ENCODE measurements at places on chromosomes 1 and 21.

DNA sequence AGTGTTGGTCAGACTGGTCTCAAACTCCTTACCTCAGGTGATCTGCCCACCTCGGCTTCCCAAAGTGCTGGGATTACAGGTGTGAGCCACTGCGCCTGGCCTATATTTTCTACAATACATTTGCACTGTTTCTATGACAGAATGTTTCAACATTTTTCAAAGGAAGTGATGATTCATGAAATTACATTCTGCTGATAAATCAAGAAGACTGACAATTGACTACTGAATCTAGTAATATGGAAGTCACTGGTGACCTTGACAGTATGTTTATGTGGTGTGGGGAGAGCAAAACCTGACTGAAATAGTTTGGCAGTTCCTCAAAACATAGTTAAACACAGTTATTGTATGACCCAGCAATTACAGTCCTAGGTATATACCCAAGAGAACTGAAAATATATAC lies 18.1 kb downstream of the LRIF1 start:
- no peak for DNase-seq

DNA sequence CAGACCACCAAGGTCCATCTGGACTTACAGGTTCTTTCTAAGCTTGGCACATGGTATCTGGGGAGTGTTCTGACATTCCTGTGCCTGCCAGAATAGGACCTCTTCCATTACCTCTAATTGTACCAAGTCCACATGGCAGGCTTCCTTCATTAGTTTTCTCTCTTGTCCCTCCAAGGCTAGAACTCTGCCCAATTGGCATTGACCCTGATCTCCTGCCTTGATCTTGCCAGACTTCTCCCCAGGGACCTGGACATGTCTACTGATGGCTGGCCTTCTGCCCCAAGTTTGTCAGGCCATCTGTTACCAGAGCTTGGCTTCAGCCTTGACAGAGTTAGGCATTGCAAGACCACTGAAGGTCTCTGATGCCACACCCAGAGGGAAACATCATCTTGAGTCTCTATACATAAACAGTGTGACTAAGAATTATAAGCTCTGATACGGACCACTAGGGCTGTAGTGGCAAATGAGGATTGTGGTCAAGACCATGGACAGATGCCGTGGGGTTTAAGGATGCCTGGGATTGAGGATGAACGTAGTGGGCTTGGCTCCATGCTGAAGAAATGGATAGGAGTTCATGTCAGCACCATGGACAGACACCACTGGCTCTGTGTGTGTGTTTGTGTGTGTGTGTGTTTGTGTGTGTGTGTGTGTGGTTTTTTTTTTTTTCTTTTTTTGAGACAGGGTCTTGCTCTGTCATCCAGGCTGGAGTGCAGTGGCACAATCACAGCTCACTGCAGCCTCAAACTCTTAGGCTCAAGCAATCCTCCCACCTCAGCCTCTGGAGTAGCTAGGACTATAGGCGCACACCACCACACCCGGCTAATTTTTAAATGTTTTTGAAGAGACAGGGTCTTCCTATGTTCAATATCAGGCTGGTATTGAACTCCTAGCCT lies 19.5 kb upstream of the PSMB2 start:
- peak; percentile 42 for DNase-seq

DNA sequence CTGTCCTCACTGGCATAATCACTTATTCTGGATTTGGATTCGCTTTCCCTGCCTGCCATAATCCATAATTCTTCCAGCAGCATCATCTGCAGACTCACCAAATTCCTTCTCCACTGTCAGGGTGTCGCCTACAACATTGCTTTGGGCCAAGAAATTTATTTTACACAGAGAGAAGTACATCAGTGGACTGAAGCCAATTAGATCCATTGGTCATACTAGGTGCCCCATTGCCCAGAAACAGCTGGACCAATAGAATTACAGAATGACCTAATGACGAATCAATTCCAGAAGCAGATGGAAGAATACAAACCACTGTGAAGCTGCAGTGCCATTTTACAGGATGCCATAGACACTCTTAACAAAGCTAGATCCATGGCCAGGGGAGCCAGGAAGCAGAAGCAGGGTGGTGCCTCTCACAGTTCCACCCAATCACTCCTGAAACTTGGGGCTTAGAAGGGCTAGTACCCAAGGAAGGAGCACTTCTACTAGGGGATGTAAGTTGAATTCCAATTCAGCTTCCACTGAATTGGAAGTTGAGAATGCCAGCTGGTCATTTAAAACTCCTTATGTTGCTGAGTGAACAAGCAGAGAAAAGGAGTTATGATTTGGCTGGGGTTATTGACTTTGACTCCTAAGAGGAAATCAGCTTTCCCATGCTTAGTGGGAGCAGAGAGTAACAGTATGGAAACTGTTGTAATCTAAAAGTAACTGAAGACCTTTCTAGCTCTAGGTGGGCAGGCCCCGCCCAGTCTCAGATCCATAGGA lies 44.0 kb downstream of the EDN2 start:
- no peak for DNase-seq

DNA sequence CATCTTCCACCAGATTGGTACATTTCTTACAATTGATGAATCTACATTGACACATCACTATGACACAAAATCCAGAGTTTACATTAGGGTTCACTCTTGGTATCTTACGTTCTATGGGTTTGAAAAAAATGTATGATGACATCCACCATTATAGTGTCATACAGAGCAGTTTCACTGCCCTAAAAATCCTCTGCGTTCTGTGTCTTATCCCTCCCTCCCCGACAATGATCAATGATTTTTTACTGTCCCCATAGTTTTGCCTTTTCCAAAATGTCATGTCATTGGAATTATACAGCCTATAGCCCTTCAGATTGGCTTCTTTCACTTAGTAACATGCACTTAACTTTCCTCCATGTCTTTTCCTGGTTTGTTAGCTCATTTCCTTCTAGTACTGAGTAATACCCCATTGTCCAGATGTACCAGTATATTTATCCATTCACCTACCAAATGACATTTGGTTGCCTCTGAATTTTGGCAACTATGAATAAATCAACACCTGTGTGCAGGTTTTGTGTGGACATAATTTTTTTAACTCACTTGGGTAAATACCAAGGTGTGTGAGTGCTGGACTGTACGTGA lies 80.9 kb upstream of the CDC42BPA start:
- DNase-seq, result no peak

DNA sequence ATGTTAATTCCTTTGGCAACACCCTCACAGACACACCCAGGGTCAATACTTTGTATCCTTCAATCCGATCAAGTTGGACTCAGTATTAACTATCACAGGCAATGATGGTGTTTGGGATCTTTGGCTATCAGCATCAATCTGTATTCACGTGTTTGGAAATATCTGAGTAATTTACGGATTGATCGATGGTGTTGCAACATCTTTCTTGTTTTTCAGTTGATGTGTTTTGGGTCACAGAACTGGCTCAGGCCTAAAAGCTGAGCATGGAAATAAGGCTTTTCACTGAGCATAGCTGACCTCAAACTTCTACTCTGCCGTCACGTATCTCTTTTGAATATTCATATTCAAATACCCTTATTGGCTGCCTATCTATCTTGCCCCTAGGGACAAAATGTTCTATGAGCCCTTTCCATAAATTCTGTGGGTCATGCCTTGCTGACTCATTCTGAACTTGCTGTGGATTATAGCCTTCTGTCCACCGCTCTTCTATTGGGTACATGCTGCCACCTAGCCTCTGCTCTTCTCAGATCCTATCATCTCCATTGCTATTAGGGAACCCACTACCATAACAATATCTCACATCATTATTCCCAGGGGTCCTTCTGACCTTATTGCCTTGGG lies 156.0 kb downstream of the PDE4B start:
- DNase-seq, result peak; percentile 4

DNA sequence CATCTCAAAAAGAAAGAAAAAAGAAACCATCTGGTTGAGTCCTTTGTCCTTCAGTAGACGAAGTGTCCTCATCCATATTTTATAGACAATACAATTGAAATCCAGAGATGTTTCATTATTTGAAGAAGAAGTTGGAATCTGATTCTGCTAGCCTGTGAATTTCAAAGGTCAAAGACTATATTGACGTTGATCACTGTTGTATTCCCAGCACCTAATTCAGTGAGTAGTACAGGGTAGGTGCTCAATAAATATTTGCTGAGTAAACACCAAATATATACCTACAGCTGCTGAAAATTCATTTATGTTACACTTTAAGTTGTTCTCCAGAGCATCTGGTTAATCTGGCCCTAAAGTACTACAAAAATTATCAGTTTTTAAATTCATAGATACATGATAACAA lies 135.2 kb downstream of the CACNA1E start:
- no peak for DNase-seq

DNA sequence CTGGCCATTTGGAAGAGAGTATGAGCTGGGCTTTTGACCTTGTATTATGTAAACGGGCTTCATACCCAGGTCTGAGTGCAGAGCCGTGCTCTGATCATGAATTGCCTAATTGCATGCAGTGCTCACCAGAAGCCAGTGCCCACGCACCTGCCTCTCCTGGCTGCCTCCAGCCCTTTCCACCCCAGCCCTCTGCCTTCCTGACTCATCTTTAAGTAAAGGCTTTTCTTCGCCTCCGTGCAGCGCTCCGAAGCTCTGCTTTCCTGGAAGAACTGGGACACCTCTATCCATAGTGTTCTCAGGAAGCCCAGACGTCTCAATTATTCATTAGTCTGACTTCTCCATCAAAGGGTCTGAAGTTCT lies 413.7 kb downstream of the PTPRU start:
- DNase-seq, result no peak

DNA sequence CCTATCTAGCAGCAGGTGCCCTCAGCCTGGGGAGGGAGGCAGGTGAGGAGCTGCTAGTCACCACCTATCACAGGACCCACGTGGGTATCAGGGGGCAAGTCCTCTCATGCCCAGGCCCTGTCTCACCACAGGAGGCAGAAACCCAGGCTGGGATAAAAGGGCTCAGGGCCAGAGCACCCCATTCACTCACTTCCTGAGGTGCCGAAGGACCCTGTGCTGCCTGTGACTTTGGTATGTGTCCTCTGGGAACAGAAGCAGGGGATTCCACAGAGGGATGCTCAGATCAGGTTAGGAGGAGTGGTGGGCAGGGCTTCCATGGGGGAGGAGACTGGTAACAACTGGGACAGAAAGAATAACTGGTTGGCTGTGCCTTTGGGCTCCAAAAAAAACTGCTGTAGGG lies at the start of gene LCE1E:
Gene LCE1E, plus strand, starts transcription at position 181 of the 400 bp plus-strand sequence. CDS start 1,043 bp downstream, outside the sequence.
- DNase-seq, result no peak

DNA sequence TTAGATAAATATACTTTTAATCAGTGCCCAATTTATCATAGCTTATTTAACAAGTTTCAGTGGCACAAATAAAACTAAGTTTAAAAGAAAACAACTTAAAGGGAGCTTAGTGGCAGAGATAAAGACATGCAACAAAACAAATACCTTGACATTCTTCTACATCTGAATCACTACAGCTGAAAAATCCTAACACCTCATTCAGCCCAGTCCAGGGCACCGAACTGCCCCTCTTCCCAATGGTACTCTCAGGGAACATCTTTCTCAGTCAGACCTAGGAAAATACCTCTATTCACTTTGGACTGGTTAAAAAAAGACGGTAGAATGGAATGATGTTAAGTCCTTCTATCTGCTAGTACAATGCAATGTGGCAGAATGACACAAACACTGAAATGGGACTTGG lies 8.3 kb downstream of the OTUD7B start:
- no peak for DNase-seq

GRCh38 chr1:87928623-87929022 lies 599.9 kb downstream of the LMO4 start:
- no peak for DNase-seq

GRCh38 chr1:191696354-191696753 lies 461.9 kb upstream of the RGS18 start:
- DNase-seq, result no peak

GRCh38 chr1:169588785-169589485 lies 2.7 kb upstream of the F5 start:
- DNase-seq, result no peak

DNA sequence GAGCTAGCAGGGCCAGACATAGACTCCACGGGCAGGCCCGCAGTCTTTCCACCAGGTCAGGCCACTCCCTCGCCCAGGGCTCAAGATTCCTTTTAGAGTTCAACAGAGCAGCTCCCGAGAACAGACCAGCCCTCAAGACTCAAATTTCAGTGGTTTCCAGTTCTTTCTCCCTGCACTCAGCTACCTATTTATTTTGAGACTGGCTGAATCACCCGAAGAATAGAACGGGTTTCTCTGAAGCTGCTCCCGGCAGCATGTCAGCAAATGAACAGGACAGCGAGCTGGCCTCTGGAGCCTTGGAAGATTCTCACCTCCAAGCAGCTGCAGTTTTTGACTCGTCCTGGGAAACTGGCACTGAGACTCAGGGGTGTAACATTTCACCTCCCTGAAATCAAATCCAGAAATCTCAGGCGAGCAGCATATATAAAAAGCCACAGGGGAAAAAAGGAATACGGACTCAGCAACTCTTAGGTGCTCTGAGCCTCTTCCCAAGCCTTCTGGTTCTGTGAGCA lies 177.9 kb downstream of the CLIC6 start:
- no peak for DNase-seq

- no peak for DNase-seq
Observed at GRCh38 chr1:41777695-41778094, 141.0 kb downstream of the HIVEP3 start.

DNA sequence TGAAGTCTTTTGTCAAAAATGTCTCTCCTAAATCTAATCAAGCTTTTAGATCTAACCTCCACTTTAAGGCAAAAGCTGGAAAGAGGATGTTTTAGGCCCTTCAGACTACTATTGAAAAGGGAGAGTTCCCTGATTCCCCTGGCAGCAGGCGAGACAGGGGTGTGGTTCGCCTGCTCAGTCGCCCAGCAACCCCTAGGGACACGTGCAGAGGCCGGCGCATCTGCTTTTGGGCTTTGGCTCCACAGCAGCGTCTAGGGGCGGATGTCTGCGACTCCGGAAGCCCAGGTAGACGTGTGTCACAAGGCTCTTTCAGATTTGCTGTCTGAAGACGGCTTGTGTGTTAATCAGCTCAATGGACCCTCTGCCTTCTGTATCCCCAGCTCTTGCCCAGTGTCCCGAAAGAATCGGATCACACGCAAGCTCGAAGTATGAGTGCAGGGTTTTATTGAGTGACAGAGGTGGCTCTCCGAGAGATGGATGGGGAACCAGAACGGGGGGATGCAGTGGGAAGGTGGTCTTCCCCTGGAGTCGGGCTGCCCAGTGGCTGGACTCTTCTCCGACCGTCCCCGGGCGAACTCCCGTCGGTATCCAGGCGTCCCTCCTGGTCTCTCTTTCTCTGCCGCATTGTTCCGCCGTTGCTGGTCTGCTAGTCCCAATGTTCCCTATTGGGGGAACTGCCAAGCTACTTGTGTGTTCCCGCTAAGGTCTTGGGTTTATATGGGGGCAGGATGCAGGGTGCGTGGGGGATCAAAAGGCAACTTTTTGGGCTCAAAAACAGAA lies 45.5 kb downstream of the OLFML2B start:
- DNase-seq, result no peak

GRCh38 chr1:227388214-227389168 lies 70.2 kb upstream of the CDC42BPA start:
- no peak for DNase-seq

DNA sequence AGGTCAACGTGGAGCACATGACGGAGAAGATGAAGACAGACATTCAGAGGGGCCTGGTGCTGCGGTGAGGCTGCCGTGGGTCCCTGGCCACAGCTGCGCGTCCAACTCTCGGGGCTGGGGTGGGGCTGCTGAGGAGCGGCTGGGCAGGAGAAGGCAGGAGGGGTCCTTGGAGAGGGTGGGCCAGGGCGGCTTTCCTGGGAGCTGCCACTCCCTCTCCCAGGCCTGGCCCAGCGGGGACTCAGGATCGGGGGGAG lies 14.4 kb downstream of the CFAP410 start:
- no peak for DNase-seq

- DNase-seq, result no peak
Observed at GRCh38 chr1:81617308-81617967, 183.3 kb upstream of the ADGRL2 start.

- DNase-seq, result no peak
Observed at GRCh38 chr1:43874716-43875115, 58.9 kb upstream of the ARTN start.

- no peak for DNase-seq
Observed at GRCh38 chr1:202858331-202858730, 30.6 kb downstream of the RABIF start.

Data from cerebellum (tissue), 4 donors.